Activated CD8-positive, alpha-beta memory T cell treated with anti-CD3 and anti-CD28 coated beads for 1 hour (primary cell): ENCODE measurements at places on chromosomes 2 and 18.
A peak's percentile ranks its signal among the peaks of the same experiment; 100 is the strongest.

- no peak for DNase-seq
Measured at GRCh38 chr2:236317938-236318396, 53.8 kb upstream of the ASB18 start.

- DNase-seq = no peak
Measured at GRCh38 chr2:45897842-45898241, 246.4 kb downstream of the PRKCE start.

- no peak for DNase-seq
Measured at GRCh38 chr2:239461291-239462190, 60.7 kb upstream of the HDAC4 start.

GRCh38 chr2:231672617-231673347 is 35.5 kb upstream of the PTMA start:
- no peak for DNase-seq

GRCh38 chr2:28334527-28334894 is 58.1 kb upstream of the FOSL2 start:
- no peak for DNase-seq

DNA sequence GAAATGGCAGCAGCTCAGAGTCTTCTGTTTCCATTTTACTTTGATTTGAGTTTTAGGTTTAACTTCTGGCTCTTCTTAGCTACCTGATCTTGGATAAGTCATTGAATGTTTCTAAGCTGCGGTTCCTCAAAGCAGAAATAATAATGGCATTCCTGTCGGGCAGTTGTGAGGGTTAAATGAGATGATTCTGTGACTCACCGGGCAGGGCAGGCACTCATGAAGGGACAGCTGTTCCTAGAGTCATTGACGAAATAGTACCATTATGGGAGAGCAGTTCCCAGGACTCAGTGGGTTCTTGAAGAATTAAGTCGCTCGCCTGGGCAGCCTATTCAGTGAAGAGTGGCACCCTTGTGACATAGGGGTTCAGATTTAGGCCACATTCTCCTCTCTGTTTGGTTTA is 10.3 kb downstream of the TRIB2 start:
- DNase-seq = no peak

DNA sequence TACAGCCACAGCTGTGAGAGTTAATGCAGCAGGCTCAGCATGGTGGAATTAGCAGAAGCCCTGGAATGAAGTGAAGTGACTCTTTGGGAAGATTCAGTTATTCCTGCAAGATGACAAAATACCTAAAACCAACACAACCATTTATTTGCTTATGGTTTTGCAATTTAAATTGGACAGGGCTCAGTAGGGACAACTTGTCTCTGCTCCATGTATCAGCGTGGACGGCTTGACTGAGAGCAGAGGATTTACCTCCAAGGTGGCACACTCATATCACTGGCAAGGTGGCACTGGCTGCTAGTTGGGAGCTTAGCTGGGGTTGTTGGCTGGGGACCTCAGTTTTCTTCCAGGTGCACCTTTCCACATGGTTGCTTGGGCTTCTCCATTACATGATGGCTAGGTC is 58.3 kb downstream of the LTBP1 start:
- DNase-seq = no peak

GRCh38 chr2:187900021-187900420 is 345.8 kb upstream of the TFPI start:
- no peak for DNase-seq

- no peak for DNase-seq
Measured at GRCh38 chr2:14354231-14354630, 278.3 kb upstream of the LRATD1 start.

GRCh38 chr2:161238265-161238559 is 70.0 kb upstream of the PSMD14 start:
- no peak for DNase-seq

DNA sequence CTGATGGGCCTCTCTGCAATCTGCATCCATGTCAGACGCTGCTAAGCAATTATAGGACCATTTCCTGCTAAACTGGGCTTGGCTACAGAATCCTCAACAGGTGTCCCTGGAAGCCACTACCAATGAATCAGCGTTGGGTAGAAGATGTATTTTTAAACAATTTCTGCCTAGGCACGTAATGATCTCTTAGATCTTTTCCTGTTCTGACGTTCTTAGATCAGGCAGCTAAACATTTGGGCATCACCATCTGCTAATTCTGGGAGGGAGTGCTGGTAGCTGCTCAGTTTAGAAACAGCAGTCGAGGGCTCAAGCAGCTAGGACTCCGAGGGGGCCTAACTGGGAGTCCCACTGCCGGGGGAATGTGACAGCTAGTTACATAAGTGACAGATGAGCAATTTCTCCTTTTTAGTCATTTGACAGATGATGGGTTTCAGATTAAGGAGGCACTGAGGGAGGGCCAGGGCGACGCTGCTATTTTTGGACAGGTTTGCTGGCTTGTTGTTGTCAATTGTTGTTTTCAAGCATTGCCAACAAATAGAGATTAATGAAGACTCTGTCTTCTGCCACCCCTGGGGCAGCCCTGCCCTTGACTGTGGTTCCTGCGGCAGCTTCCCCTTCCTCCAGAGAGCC is 92.7 kb downstream of the MRO start:
- DNase-seq = no peak

- DNase-seq = no peak
Measured at GRCh38 chr18:44849361-44849760, 168.7 kb downstream of the SETBP1 start.

DNA sequence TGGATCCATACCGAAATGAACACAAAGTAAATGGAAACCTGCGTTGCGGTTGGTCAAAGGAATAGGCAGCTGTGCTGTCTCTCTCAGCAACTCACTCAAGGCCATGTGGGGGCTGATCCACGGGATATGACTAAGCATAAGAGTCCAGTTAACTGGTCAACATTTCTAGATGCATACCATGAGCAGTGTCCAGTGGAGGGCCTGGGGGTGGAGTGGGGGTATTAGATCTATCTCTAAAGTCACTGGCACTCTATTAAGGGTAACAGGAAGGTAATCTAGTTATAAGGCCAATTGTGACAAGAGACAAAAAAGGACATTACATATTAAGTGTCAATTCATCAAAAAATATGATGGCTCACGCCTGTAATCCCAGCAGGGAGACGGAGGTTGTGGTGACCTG is 136.8 kb downstream of the TTC32 start:
- DNase-seq = no peak

DNA sequence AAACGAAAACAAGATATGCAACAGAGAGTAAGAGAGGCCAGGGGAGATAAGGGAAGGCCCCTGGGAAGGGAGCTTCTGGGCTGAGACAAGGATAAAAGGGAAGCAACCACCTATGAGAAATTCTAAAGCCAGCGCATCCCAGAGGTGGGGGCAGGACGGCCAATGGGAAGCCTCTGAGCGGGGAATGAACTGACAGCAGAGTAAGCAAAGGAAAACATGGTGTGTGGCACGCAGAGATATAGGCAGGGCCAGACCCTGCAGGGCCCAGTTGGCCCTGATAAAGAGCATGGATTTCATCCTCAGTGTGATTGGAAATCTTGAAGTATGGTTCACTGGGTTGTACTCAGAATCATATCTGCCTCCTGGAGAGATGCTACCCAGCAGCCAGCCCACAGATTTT is 78.7 kb downstream of the IRS1 start:
- no peak for DNase-seq

DNA sequence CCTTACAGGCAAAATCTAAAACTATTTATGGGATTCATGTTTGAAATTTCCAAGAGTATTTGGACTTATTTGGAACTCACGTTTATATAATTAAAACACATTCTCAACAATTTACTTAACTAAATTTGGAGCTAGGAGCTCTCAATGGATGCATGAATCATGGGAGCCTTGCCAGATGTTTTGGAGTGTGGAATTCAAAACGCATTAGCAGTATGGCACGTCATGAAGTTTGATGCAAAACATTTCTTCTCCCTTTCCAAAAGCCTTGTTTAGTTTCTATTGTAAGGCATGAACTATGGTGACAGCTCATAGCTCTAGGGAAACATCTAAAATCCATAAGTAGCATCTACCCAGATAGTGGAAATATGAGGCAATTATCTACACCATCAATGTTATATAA is 701.6 kb downstream of the SATB2 start:
- DNase-seq = no peak

- no peak for DNase-seq
Measured at GRCh38 chr18:65983750-65984149, 232.9 kb downstream of the CDH7 start.

GRCh38 chr2:96512341-96512740 is 7.2 kb upstream of the NEURL3 start:
- no peak for DNase-seq

GRCh38 chr2:39094717-39095363 is 26.0 kb downstream of the SOS1 start:
- DNase-seq = no peak

- DNase-seq = peak; percentile 19
Measured at GRCh38 chr2:12717191-12718014, 667 bp downstream of the TRIB2 start.

- DNase-seq = no peak
Measured at GRCh38 chr2:20584399-20585358, 66.2 kb downstream of the HS1BP3 start.

DNA sequence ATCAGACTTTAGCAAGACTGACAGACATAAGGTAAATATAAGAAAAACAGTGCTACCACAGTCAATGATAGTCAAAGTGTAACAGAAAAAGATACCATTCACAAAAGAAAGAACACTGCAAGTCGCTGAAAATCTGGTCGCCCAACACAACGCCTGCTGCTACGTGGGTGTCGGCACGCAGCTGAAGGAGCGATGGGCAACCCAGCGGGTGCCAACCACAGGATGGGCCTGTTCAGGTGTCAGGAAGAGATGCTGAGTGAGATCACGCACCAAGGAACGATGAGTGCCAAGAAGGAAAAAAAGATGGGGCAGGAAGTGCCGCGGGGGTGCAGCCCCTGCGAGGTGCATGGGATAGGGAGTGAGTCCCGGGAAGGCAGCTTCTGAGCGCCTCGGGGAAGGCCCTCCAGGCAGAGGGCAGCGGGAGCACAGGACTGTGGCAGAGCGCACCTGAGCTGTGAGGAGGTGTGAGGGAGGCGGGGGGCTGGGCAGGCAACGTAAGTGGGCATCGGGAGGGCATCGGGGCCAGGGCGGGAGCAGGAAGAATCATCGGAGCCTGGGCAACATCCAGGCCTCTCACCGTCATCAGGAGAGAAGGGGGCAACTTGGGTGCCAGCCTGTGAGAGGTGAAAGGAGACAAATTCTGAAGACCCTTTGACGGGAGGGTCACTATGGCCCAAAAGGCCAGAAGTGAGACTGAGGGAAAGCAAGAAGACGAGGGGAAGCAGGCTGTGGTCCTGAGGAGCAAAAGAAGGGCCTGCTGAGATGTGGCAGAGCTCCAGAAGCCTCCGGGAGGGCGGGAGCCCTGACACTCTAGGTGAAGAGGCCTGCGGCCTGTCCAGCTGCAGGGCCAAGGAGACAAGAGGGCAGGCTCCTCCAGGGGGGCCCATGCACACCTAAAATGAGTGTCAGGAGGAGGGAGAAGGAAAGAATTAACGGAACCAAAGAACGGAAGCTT is 14.8 kb upstream of the MTERF4 start:
- DNase-seq = no peak

- DNase-seq = no peak
Measured at GRCh38 chr2:160397530-160397865, 96.1 kb downstream of the RBMS1 start.

DNA sequence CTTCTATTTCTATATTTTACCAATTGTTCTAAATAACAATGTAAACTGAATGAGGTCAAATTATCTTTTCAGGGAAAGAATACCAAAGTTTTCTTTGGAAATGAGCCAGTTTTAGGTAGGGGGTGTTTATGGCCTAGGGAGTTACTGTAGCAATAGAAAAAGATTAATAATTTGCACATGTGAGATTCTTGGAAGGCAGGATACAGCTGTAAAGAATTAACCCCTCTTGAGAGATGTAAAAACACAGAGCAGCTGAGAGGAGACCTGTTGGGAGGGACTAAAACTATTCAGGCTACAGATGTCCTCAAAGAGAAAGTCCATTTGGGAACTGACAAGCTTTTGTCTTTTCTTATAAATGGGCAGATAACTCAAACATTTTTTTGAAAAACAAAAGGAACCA is 182.2 kb downstream of the FIGN start:
- no peak for DNase-seq

DNA sequence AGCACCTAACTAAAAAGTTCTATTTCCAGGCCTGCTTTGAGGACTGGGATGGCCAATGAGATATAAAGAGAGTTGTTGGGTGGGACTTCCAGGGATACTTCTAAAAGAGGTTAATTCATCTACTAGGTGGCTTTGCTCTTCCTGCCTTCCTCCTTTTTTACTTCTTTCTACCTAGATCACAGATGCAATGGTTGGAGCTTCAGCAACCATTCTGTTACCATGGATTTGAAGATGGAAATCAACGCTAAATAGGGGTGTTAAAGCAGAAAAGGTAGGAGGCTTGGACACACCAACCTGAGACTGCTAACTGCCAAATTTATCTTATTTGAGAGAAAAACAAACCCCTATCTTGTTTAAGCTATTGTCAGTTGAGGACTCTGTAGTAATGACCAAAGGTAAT is 116.3 kb upstream of the STON1 start:
- no peak for DNase-seq

DNA sequence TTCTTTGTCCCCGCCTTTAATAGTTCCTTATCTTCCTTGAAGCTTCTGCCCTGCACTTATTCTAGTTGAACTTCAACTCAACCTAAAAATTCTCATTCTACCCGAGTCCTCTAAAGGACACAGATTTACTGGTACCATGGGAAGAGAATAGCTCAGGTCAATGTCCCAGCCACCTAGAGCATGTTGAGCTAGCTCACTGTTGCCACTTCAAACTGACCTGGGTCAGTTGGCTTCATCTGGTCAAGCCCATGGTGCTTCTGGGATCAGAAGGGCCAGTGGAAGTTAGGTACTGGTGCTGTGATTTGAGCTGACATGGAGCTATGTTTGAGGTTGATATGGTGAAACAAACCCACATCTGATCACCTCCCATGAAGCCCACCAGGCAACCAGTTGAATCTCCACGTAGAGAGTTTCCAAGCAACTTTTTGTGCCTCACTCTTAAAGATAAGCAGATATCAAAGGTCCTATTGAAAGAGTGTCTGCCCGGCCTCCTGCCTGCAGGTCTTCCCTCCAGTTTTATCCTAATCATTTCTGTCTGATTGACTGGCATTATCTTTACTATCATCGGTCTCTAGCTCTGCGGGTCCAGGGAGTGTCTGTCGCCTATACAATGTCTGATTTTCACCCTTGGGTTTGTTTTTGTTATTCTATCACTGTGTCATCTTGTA is 17.2 kb downstream of the GREB1 start:
- DNase-seq = no peak
